ENCODE measurements at places on chromosomes 2 and 18.

GRCh38 chr2:164794432-164795231 lies 47.0 kb downstream of the COBLL1 start:
- no peak for DNase-seq

DNA sequence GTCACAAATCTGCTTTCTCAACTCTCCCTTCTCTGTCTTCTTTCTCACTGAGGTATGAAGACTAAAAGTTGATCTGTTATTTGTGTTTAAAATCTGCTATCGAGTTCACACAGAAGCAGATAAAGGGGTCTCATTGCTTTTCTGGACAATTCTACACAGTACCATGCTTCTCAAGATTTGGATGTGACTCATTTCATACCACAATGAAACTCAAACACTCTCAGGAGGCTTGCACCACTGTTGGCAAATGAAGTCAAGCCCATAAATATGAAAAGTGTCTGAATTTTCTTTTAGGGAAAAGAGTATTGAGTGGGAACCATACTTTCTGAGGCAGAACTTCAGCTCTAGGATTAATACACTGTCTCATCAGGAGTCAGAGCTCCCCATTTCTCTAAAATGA lies 274.6 kb upstream of the CYRIA start:
- DNase-seq = no peak

- DNase-seq = no peak
These were observed at the start of gene CFAP65 for GRCh38 chr2:219041252-219041651. Gene CFAP65, minus strand, starts transcription at chr2:219041516. Its CDS starts 2,468 bp downstream, at chr2:219039048.

- no peak for DNase-seq
These were observed 103.4 kb downstream of the MEIS1 start for GRCh38 chr2:66538291-66538690.

DNA sequence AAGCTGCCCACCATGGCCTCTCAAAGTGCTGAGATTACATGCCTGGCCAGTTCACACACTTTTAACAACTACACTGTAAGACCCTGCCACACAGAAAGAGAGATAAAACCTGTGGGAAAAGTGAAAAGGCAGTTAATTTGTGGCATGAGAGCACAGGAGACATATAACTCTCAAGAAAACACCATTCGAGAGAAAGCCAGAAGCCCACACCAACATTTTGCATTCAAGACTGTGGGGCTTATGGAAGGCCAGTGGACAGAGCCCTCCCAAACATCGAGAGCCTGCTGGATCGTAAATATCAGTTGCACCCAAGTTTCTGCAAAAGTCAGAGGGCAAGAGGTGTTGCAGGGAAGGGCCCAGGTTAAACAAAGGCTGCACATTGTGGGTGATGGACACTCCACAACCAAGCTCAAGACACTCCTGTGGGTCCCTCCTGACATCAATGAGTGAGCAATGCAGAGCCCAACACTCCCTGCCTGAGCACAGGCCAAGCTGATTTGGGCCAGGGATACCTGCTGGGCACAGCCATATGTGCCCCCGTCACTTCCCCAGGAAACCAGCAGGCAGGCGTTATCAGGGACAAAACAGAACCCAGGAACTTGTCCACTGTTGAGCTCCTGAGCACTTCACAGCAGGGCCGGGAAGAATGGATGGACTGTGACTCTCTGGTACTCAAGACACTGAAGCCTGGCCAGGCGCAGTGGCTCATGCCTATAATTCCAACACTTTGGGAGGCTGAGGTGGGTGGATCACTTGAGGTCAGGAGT lies 114.4 kb downstream of the ZFP36L2 start:
- no peak for DNase-seq
